G401 (cell line): ENCODE measurements at places on chromosomes 7 and 10.

DNA sequence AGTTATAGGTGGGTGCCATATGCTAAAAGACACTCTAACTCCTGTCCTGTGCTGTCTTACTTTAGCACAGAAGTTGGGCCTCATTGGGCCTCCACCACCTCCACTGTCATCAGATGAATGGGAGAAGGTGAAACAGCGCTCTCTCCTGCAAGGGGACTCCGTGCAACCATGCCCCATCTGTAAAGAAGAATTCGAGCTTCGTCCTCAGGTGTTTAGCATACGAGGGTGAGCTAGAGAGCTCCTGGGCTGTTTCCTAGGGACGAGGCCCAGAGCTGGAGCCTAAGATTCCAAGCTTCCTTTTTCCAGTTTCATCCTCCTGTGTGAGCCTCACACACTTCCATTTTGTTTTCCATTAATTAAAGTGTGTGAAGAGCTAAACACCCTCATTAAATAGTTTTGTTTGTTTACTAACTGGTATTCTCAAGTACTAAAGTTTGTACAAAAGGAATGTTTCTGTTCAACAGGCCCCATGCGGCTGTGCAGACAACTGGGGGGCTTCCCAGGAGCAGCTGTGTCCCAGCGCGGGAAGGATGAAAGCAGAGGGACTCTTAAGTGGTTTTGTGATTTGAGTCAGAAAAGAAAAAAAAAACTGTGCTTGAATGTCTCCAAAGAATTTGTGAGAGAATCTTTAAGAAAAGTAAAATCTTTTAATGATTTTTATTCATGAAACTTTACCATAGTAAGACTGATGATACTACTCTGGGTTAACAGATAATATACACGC is 14.1 kb downstream of the RNF32 start:
- DNase-seq, result no peak

DNA sequence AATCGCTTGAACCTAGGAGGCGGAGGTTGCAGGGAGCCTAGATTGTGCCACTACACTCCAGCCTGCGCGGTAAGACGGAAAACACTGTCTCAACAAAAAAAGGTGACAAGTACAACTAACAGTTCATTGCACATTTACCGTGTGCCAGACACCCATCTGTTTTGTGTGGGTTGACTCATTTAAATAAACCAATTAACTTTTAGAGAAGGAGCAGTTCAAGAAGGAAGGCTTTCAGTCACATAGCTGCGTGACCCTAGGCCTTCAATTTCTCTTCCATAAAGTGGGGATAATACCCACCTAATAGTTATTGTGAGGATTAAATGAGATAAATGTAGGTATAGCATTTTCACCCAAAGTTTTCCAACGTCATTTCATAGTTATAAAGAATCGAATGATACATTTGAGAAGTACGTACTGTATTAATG is 52.3 kb upstream of the KDM7A start:
- DNase-seq, result no peak

DNA sequence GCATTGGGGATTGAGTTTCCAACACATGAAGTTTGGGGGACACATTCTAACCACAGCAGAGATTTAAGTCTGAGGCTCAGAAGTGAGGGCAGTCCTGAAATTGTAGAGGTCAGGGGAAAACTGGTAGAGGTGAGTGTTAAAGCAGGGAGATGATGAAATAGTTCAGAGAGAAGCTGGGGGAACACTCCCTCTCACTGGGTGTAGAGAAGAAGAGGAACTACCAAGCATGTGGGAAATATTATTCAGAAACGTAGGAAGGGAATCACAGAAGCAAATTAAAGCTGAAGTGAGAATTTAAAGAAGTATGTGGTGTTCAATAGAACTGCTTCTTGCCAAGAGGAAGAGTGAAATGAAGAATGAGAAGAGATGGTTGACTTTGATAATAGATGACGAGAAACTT is 121.5 kb upstream of the FAM3C start:
- no peak for DNase-seq

DNA sequence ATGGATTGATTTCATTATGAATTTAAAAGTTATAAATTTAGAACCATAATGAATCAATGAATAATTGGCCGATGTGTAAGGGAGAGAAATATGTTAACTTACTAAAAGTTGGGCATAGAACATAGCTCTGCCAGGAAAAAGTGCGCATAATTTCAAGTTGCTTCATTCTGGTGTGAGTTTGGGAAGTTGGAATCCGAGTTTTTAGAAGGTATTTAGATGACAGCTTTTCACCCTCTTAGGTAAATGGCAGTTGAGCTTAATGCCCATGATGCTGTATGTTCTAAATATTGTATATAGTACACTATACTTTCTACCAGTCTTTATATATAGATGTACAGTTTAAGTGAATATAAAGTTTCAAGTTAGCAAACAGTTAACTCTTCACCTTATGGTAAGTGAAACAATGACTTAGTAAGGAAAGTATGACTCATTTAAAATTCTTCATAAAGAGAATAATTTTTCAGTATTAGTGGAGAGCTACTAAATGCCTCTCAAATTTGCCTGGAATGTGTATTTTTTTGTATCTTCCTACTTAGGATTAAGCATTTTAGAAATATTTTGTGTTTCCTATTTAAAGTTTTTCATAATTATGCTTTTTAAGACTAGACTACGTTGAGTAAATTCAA is 1.6 kb downstream of the C1GALT1 start:
- DNase-seq, result peak; percentile 22

GRCh38 chr7:74364061-74364460 is 74.9 kb downstream of the CLIP2 start:
- no peak for DNase-seq

DNA sequence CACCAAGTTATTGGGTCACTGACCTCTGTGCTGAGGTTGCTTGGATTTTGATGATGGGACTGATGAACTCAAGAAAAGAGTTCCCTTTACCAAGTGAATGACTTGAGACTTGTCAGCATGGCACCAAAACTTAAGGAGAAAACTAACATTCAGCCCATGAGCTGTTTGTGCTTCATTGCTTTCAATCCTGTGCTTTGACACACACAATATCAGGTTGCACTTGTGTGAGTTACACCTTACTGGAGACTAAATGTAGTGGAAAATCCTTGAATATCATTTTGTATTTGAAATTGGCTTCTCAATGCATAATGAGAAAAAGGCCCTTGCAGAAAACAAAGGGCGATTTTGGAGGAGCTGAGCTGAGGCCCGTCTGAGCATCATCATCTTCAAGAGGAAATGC is 2.7 kb downstream of the BAG3 start:
- no peak for DNase-seq

DNA sequence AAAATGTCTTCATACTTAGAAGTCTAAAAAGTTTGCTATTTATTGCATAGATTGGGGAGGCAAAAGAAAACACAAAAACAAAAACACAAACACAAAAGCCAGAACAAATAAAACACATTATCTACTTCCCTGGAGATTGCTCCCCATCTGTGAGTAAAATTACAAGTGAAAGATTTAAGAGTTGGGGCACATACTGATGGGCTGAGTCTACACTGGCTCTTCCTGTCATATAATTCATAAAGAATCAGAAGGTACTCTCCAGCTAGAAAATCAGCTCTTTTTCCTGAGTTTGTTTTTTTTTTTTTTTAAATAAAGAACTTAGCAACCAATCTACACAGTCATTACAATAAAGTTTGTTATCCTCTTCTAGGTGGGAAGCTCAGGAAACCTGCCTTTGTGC is 192.4 kb upstream of the LRRN3 start:
- no peak for DNase-seq

DNA sequence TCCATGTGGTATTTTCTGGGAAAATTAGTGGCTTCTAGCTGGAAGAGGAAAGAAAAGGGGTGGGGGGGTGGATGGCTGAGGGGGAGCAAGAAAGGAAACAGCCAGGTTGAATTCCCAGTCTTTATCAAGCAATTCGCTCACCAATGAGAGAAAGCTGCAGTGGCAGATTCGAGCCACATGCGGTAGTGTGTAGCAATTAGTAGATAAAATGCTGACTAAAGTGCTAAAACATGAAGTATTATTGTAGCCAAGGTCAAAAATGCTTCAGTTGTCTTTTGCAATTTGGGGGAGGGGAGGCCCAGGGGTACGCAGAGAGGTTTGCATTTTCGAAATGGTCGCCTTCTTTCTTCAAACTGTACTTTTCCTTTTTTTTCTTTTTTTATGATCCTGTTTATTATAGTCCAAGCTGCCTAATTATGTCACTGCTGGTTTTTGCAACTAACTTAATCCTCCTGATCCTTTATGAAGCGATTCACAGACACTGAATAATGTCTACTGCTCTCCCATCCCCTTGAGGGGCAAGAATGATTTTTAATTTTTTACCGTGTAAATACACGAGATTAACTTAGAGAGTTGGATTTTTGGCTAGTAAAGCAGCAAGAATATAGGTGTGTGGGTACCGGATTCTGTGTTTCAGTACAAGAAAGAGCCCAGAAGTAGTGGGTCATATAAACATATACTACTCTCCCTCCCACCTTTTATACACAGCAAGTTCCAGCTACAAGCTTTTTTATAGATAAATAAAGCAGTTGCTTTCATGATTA is 3.6 kb upstream of the ARID5B start:
- peak; percentile 83 for DNase-seq

DNA sequence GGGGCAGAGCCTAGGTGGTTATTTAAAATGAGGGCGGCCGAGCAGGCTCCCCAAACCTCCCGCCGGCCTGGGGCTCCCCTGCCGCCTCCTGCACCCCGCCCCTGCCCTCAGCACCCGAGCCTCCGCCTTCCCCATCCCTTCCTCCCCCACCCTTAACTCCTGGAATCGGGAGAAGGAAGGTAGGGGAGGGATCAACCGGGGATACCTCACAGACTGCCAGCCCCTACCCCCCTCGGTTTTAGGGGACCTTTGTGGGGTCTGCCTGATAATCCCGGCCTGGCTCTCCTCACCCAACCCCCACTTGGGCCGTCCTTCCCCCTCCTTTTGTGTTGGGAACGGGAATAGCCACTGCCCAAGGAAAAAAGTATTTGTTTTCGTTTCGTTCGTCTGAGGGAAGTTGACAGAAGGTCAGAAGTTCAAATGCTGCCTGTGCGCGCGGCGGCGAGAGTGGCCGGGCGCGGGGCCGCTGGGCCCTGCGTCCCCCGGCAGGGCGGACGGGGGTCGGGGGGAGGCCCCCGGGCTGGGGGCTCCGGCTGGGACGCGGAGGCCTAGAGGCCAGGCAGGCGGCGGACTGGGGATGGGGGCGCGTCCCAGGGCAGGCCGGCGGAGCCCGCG is 2.8 kb downstream of the SHH start:
- DNase-seq, result no peak

- no peak for DNase-seq
These were observed 171.9 kb downstream of the RPS24 start for GRCh38 chr10:78205457-78206016.

DNA sequence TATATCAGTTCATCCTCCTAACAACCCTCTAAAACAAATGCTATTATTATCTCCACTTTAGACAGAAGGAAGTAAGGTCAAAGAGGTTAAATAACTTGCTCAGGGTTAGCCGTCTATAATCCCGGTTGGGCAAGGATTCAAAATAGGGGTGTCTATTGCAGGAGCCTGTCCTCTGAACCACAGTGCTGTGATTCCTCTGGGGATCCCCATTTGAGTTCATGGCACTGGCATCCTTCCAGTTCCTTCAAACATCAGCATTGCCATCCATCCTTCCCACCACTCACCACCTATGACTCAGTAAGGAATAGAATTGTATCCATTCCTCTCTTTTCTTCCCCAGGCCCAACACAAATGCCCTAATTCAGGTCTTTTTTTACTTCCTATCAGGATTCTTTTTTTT is 25.6 kb downstream of the HPS6 start:
- DNase-seq, result no peak

DNA sequence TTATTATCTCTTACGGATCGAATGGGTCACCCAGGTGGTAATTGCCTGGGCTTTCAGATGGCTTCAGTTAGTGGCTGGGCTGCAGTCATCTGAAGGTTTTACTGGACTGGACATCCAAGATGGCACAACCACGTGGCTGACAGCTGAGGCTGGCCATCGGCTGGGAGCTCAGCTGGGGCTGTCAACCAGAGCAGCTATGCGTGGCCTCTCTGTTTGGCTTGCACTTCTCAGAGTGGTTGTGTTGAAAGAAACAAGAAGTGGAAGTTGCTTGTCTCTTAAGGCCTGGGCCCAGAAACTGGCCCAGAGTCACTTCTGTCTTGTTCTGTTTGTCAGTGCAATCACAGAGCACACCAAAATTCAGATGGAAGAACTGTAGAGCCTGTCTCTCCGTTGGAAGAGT is 5.7 kb upstream of the GDI2 start:
- no peak for DNase-seq

GRCh38 chr7:3916146-3916545 is 615.1 kb downstream of the SDK1 start:
- no peak for DNase-seq

- DNase-seq, result peak; percentile 38
These were observed 11.3 kb upstream of the TSPAN15 start for GRCh38 chr10:69439813-69440506.

- no peak for DNase-seq
These were observed 108.7 kb upstream of the PPP2R2D start for GRCh38 chr10:131792011-131792651.

DNA sequence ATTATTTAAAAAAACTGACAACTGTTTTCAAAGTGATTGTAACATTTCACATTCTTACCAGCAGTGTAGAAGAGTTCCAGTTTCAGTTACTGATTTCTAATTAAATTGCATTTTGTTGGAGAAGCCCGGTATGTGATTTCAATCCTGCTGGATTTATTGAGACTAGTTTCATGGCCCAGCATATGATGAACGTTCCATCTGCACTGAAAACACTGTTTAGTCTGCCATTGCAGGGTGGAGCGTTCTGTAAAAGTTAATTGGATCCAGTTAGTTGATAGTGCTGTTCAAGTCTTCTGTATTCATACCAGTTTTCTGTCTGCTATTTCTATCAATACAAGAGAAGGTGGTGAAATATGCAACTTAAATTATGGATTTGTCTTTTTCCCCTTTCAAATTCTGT is 37.3 kb upstream of the CCNY start:
- no peak for DNase-seq

GRCh38 chr10:101558671-101559595 is 29.1 kb downstream of the POLL start:
- no peak for DNase-seq

GRCh38 chr10:79140855-79141254 is 72.1 kb downstream of the ZMIZ1 start:
- no peak for DNase-seq

GRCh38 chr7:34373940-34374339 is 284.1 kb upstream of the NPSR1 start:
- no peak for DNase-seq

- no peak for DNase-seq
These were observed 146.0 kb downstream of the MYOF start for GRCh38 chr10:93336110-93336509.
